ENCODE measurements at places on chromosomes 3 and 15. TPM values are rescaled to one million over a fixed set of nuclear protein-coding genes. Genes with fewer than 3 reads are reported as not detected.

DNA sequence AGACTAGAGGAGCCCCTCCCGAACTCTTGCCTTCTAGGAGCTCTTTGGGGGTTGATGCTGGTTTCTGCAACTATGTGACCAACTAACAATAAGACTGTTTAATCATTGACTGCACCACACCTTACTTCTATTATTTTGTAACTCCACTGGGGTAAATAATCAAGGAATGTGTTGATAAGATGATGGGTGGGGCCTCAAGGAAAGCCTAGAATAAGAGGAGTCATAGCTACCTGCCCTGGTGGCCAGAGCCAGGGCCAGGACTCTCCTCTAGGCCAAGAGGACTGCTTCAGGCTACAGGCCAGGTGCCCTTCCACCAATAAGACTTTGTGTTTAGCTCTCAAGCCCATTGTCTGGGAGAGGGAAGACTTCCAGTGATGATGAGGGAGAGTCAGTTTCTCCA lies 41.2 kb upstream of the PIAS1 start:
- no peaks in the 10 kb centered on the region for H3K27me3 ChIP-seq
- H3K4me3 ChIP-seq, result no peak overlapping the region
- DNase-seq, result peak; percentile 34
- no peak overlapping the region for H3K27ac ChIP-seq
- H3K4me1 ChIP-seq, result no peaks in the 10 kb centered on the region
- H3K36me3 ChIP-seq, result no peaks in the 10 kb centered on the region

GRCh38 chr15:68429691-68430470 lies 2.1 kb downstream of the ITGA11 start:
- H3K4me3 ChIP-seq, result no peak overlapping the region
- no peaks in the 10 kb centered on the region for H3K27me3 ChIP-seq

GRCh38 chr15:40285554-40286011 lies 2.7 kb upstream of the ANKRD63 start:
- no peak for DNase-seq
- peaks cover 12% of the 10 kb centered on the region for H3K36me3 ChIP-seq
- peaks cover 32% of the 10 kb centered on the region for H3K27me3 ChIP-seq
- peaks cover 27% of the 10 kb centered on the region for H3K4me1 ChIP-seq
- no peak overlapping the region for H3K27ac ChIP-seq

DNA sequence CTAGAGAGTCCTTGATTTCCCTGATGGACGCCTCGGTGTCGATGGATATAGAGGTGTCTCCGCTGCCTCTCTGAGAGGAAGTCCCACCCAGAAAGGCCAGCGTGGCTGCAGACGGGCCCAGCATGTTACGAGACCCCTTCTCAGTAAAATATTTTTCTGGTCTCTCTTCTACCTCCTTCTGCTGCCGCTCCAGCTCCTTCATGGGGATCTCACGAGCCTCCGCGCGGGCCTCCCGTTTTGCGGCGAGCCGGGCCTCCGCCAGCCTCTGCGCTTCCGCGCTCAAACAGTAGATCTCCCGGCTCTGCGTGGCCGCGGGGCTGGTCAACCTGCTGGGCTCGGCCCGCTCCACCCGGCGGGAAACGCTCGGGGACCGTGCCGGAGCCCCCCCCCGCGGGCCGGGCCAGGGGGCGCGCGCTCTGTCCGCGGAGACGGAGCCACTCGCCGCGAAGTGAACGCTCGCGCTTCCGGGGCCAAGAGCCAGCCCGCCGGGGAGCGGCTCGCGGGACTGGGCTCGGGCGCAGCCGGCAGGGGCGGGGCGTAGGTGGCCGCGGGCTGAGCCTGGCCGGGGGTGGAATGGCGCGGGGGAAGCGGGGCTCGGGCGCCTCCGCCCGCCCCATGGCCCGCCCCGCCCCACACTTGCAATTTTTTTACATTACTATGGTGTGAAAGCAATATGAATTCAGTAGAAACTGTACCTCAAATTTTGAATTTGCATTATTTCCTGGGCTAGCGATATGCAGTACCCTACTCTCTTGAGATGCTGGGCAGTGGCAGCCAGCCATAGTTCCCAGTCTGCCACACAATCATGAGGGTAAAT lies 10.2 kb upstream of the KCNMB3 start:
- H3K27me3 ChIP-seq, result no peaks in the 10 kb centered on the region
- H3K4me1 ChIP-seq, result no peaks in the 10 kb centered on the region
- peak; percentile 96 for DNase-seq
- no peaks in the 10 kb centered on the region for H3K36me3 ChIP-seq
- H3K27ac ChIP-seq, result peak overlapping the region; percentile 84

- H3K4me1 ChIP-seq, result peaks cover 16% of the 10 kb centered on the region
- no peak overlapping the region for H3K4me3 ChIP-seq
- no peaks in the 10 kb centered on the region for H3K36me3 ChIP-seq
- H3K27me3 ChIP-seq, result no peaks in the 10 kb centered on the region
Observed at GRCh38 chr3:58216496-58217195, 5.9 kb upstream of the DNASE1L3 start.

DNA sequence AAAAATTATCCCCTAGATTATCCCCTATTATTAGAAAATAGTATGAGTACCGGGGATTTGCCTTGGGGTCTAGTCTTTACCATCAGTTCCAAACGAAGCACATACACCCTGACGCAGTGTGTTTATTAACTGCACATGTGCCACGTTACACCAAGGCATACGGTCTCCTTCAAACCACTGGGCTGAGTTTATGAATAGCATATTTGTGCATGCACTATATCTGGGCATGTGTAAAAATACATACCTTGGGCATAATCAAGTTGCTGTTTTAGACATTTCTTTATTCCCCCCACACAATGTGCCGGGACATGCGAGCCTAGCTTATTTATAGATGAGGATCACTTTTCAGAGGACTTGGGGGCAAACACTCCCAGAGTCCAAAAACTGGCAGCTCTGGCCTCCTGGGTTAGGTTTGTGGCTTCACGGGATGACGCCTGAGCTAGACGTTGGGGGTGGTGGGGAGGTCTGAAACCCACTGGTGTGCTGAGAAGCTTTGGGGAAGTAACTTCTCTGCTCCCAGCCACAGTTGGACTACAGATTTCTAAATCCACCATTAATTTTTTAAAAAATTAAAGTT lies 16.2 kb downstream of the IGDCC4 start:
- peaks cover 9% of the 10 kb centered on the region for H3K4me1 ChIP-seq
- no peak overlapping the region for H3K27ac ChIP-seq
- no peaks in the 10 kb centered on the region for H3K36me3 ChIP-seq
- DNase-seq, result no peak

GRCh38 chr15:56804279-56804678 lies 71.0 kb upstream of the ZNF280D start:
- DNase-seq, result no peak
- H3K4me1 ChIP-seq, result no peaks in the 10 kb centered on the region
- H3K36me3 ChIP-seq, result no peaks in the 10 kb centered on the region
- no peak overlapping the region for H3K4me3 ChIP-seq

DNA sequence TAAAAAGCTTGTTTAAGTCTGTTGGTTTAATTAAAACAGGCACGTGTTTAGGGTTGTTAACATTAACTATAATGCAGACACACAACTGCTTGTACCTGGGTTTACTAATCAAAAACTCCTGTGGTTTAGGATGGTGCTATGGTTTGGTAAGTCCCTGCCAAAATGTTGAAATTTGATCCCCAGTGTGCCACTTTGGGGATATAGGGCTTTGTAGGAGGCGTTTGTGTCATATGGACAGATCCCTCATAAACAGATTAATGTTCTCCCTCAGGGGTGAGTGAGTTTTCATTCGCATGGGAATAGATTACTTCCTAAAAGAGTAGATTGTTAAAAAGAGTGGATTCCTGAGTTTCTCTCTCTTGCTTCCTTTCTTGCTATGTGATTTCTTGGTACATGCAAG lies 18.7 kb upstream of the GK5 start:
- H3K4me3 ChIP-seq, result no peak overlapping the region
- H3K27ac ChIP-seq, result no peak overlapping the region
- no peaks in the 10 kb centered on the region for H3K27me3 ChIP-seq
- DNase-seq, result no peak

DNA sequence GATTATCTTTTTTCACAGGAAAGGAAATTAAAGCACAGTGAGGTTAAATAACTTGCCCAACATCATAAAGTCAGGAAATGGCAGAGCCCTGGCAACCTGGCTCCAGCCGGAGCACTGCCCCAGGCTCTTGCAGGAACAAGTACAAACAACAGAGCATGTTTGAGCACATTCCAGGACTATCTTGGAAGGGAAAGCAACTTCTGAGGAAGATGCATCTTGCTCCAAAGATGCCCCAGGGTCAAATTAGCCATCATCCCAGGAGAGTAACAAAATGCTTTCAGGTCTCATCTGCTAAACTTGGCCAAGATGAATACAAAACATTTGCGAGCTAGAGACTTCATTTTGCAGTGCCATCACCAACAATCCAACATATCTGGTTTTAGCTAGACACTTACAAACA lies 162.4 kb upstream of the LRRN1 start:
- no peak overlapping the region for H3K4me3 ChIP-seq
- no peaks in the 10 kb centered on the region for H3K4me1 ChIP-seq
- no peak for DNase-seq
- H3K27me3 ChIP-seq, result no peaks in the 10 kb centered on the region

DNA sequence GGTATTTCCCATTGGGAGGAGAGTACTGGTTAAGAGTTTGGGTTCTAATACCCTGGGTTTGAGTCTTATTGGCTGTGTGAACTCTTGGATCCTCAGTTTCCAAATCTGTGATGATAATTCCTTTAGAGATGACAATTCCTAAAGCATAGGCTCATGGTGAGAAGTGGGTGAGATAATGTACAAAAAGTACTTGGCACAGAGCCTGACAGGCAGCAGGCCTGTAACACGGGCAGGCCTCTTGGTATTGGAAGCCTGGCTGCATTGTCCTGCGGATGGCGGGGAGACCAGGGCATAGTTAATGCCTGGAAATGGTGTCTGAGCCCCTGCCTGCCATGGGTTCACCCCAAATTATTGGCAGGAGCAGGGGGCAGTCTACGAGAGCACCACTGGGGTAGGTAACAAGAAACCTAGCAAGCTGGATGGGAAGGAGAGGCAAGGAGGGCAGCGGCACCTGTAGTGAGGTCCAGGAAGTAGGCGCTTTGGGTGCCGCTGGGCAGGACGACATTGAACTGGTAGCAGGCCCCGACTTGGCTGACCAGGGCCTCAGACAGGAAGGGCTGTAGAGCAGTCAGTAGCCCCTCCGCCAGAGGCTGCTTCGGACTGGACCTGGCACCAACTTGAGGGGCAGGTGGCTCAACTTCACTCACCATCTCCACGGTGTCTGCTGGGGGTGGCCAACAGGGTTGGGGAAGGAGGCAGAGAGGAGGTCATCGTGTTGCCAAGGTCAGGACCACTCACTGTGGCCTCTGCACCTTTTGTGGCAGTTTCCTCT lies 7.7 kb downstream of the STOML1 start:
- peaks cover 6% of the 10 kb centered on the region for H3K36me3 ChIP-seq
- no peaks in the 10 kb centered on the region for H3K27me3 ChIP-seq
- peaks cover 81% of the 10 kb centered on the region for H3K4me1 ChIP-seq
- no peak for DNase-seq
- no peak overlapping the region for H3K4me3 ChIP-seq

GRCh38 chr3:58214484-58215316 lies 3.9 kb upstream of the DNASE1L3 start:
- H3K36me3 ChIP-seq, result no peaks in the 10 kb centered on the region
- DNase-seq, result no peak
- H3K4me3 ChIP-seq, result no peak overlapping the region
- H3K27ac ChIP-seq, result peak overlapping the region; percentile 30

DNA sequence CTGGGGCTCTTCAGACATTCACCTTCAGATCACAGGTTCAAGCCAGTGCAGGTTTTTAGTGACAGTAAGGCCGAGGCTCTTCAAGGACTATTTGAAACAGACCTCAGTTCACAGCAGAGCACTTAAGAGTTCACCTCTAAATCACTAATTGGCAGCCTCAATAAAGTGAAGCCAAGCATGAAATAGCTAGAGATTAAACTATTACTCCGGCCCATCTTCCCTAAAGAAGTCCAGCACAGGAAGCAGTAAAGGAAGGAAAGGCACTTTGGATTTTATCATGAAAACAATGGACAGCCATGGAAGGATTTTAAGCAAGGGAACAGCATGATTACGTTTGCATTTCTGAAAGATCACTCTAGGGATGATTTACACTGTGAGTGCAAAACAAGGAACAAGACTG lies 27.6 kb upstream of the ARL6 start:
- DNase-seq, result no peak
- H3K27ac ChIP-seq, result peak overlapping the region; percentile 54
- no peaks in the 10 kb centered on the region for H3K27me3 ChIP-seq
- no peak overlapping the region for H3K4me3 ChIP-seq

GRCh38 chr3:32307591-32307990 lies 69.1 kb downstream of the CMTM8 start:
- no peak overlapping the region for H3K4me3 ChIP-seq
- peaks cover 21% of the 10 kb centered on the region for H3K4me1 ChIP-seq
- H3K27ac ChIP-seq, result no peak overlapping the region
- no peaks in the 10 kb centered on the region for H3K27me3 ChIP-seq
- no peaks in the 10 kb centered on the region for H3K36me3 ChIP-seq

DNA sequence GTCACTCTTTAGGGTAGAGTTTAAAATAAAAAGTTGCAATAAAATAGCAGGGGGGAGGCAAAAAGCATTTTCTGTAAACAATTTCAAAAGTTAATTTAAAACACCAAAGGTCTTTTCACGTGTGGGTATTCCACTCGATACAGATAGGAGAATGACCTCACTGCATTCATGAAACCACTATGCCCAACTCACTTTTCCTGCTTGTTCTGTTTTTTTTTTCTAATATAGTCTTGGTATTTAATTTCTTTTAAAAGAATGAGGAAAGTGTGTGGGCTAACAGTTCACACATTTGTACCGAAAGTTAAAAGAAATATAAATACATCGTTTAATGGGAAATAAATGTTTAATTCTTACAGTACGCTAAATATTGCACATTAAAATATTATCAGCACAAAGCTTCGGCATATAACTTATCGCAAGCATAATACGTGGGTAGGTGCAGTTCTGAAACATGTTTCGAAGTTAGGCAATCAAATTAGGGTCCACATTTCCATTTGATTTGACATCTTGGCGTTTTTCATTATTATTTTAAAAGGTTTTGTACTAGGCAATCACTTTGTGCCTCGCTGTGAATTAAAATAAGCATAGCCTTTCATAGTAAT lies 41.4 kb downstream of the VGLL4 start:
- H3K36me3 ChIP-seq, result peaks cover 13% of the 10 kb centered on the region
- H3K27ac ChIP-seq, result peak overlapping the region; percentile 72
- peaks cover 39% of the 10 kb centered on the region for H3K4me1 ChIP-seq
- no peak for DNase-seq

DNA sequence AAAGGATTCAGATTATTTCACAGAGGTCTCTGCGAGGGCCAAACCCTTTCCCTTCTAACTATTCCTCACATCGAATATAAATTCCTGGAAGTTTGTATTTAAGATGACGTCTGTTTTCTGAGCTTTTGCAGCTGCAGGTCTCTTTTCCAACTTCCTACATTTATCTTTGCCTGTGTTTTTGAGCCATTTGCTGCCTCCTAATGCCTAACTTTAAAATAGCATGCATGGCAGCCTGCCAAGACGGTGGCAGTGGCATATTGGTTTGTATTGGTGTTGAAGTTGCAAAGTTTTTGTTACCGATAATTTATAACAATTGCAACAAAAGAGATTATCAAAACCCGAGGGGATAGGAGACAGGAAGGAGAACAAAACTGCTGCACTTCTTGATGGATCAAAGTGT lies 187.1 kb upstream of the DNAJC19 start:
- no peaks in the 10 kb centered on the region for H3K27me3 ChIP-seq
- H3K4me1 ChIP-seq, result no peaks in the 10 kb centered on the region
- DNase-seq, result no peak
- no peak overlapping the region for H3K27ac ChIP-seq
- no peaks in the 10 kb centered on the region for H3K36me3 ChIP-seq

The PLSCR5 gene
- total RNA-seq, result not detected

The SCN11A gene
- not detected for total RNA-seq

The CYP19A1 gene
- total RNA-seq, result not detected

The BOC gene
- total RNA-seq, result 4.2 TPM

The FES gene
- total RNA-seq, result 138 TPM

The CCR3 gene
- total RNA-seq, result not detected

The P2RY14 gene
- total RNA-seq, result 3.5 TPM

The GRK7 gene
- total RNA-seq, result not detected

The HDC gene
- total RNA-seq, result 2.5 TPM

The ALPK3 gene
- 36.4 TPM for total RNA-seq

The ADAMTSL3 gene
- 18.9 TPM for total RNA-seq
